ENCODE measurements at places on chromosomes 13 and 19.

DNA sequence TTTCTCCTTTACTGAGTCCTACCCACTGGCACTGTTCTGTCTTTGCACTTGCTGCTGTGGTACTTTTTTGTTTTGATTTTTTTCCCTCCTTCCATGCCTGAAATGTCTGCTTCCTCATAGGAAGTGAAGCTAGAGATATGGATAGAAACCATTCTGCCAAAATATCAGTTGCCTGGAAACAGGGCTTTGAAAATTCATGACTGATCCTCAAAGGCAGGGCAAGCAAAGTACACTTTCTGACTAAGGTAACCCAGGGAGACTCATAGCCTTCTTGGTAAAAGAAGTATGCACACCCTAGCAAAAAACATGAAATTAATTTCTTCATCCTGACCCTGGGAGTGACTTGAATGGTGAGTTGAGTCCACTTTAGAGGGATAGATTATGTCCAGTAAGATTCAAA lies 329.8 kb downstream of the MYO16 start:
- no peak for DNase-seq

DNA sequence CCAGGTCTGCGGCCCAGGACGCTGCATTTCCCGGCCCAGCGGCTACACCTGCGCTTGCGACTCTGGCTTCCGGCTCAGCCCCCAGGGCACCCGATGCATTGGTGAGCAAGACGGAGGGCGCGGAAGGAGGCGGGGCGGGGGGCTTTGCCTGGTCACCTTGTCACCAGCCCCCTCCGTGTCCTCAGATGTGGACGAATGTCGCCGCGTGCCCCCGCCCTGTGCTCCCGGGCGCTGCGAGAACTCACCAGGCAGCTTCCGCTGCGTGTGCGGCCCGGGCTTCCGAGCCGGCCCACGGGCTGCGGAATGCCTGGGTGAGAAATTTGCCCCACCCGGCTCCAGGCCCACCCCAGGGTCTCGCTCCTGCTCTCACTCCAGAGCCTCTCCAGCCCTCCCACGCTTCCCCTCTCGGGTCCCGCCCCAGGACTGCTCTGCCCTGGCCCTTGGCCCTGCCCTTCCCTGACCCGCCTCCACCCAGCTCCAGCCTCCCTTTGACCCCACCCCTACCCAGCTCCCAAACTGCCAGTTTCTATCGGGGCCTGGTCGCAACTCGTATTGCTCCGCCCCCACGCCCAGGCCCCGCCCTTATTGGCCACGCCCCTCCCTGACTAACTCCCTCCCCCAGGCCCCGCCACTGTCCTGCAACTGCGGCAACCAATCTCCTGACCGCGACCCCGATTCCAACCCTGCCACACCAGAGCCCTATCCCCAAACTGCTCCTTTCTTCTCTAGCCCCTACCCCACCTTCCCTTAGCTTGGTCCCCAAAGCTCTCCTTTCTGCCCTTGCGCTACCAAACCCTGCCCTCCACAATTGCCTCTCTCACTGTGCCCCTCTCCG lies 8.6 kb downstream of the LTBP4 start:
- DNase-seq, result peak; percentile 91

DNA sequence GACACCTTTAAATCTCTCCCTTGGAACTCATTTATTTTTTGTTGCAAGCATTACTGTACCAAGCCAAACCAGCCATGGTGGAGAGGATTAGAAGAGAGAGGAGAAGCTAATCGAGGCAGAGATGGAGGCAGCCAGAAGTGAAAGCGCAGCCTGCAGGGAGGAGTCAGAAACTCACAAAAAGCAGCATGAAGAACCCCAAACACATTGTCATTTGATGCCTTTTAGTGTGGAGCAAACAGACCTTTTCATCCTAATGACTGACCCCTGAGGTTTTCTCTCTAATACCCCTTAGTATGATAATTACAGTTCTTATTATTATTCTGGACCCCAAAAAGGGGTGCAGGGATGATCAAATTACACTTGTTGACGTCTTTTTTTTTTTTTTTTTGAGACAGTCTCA lies 62.5 kb downstream of the TNFRSF19 start:
- DNase-seq, result no peak

DNA sequence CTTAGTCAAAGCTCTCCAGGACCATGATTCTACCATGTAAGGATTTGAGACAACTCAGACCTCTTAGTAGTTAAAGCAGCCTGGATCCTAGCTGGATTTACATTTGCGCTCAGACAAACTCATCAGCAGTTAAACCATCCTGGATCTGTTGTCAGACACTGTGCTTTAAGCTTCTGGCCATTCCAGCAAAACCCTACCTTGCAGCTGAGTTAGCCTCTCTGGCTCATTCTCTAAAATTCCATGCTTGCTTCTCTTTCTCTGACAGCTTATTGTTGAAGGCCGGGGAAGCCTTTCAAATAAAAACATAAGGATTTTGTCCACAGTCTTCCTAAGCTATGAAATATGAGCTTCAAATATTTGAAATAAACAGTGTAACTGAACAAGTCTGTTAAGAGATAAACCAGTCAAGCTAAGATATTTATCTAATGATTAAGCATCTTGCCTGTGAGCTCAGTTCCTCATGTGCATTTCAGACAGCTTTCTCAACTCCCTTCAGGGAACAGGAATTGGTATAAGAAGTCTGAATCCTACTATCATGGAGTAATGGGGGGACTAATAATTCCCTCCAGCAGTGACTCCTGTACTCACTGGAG lies 89.3 kb downstream of the SLAIN1 start:
- no peak for DNase-seq

DNA sequence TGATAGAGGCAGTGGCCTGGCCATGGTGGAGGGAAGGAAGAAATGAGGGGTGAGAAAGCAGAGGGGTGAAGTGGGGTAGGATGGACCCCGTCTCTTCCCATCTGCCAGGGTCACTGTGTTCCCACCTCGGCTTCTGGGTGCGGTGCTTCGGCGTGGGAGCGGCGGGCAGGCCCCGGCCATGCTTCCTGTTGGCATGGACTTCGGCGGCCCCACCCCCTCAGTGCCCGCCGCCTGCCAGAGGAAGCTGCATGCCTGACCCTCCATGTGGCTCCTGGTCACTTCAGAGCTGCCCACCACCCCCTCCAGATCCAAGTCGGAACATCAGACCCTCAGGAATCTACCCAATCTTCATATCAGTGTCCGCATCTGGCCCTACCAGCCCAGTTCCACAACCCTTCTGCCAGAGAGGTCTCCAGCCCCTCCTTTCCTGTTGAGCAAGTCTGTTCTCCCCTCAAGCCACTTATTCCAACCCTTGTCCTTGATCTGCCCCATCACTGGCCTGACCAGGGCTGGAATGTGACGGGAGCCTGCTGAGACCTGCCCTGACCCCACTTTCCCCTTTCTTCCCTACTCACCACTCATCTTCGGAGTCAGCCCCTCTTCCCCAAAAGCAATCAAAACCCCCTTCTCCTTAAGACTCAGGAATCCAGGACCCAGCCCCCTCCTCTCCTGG lies 1.5 kb downstream of the KCNN4 start:
- DNase-seq, result no peak

DNA sequence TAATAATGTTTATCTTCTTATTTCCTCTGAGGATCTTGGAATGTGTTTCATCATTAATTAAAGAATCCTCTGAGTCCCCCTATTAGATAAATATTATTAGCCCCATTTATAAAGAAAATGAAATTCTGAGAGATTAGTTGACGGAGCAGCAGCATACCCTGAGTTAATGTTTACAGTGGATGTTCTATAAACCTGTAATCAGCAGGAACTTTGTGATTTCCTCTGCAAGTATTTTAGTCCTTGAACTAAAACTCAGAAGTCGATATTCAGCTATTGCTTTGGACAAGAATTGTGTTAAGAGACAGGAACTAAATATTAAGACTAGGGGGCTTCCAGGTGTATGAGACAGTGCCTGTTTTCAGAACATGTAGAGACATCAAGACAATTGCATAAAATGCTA lies 243.3 kb downstream of the DCT start:
- no peak for DNase-seq

DNA sequence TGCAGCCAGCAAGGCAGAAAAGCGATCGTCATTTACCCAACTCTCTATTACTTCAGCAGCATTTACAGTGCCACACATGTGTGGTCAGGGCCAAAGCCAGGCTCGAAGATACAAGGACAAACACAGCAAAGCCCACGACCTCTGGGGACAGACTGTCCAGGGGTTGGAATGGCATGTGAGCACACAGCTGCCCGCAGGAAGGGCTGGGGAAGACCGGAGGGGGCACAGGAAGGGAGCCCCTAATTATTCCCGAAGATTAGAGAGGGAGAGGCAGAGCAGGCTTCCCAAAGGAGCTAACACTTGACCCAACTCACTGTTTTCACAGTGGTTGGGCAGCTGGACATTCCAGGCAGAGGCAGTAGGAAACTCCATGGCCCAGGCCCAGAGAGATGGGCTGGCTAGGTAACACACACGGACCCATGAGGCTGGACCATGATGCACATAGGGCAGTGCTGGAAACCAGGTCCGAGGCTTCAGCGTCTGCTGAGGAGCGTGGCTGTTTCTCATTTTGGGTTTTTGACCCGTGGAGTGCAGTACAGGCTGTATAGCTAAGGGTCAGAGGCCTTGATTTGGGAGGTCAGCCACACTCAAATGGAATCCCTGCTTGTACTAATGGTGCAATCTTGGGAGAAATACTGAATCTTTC lies 179.8 kb downstream of the FOXO1 start:
- no peak for DNase-seq

GRCh38 chr13:99741960-99742359 lies 229.6 kb downstream of the ZIC5 start:
- no peak for DNase-seq

DNA sequence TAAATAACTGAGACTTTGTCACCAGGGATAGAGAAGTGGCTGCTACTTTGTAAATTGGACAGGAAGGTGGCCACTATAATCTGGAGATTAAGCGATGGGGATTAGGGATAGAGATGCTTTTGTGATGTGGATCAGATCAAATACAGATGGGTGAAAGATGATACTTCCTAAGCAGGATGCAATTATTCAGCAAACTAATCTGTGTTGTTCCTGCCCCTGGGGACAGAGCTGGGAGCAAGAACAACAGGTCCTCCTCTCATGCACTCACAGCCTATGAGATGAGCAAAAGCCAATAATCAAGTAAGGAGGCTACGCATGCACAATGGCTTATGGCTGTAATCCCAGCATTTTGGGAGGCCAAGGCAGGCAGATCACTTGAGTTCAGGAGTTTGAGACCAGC lies 4.6 kb downstream of the RGL3 start:
- DNase-seq, result no peak

GRCh38 chr19:32459204-32459865 lies 53.8 kb downstream of the DPY19L3 start:
- no peak for DNase-seq

DNA sequence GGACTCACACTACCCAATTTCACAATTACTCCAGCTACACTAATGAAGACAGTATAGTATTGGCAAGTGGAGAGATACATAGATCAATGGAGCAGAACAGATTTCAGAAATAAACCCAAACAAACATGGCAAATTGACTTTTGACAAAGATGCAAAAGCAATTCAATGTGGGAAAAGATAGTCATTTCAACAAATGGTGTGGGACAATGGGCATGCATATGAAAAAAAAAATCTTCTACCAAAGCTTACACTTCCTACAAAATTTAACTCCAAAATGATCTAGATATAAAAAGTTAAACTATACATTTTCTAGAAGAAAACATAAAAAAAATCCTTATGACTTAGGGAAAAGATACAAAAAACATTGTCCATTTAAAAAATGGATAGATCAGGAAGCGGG lies 2.7 kb upstream of the IGFL4 start:
- no peak for DNase-seq

GRCh38 chr19:38666663-38667511 lies 19.4 kb downstream of the ACTN4 start:
- DNase-seq, result no peak

GRCh38 chr19:47186446-47187334 lies 44.3 kb downstream of the BBC3 start:
- DNase-seq, result peak; percentile 87

DNA sequence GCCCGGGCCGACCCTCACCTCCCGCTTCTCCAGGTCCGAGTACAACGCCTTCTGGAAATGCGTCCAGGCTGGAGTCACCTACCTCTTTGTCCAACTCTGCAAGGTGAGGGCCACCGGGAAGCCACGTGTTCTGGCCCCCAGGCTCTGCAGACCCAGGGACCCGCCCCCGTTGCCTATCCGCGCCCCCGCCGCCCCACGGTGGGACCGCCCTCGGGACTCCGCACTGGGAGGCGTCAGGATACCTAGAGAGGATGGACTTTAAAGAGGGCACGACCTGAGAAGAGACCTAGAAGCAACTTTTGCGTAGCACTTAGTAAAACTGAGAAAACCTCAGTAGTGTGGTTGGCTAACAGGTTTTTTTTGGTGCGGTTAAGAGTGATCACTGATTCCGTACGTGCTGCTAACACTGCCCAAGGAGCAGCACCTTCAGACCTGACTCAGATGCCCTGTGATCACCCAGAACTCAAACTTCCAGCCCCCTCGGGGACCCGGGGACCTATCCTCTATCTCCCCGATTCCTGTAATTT lies 492 bp downstream of the TMEM147 start:
- peak; percentile 63 for DNase-seq

DNA sequence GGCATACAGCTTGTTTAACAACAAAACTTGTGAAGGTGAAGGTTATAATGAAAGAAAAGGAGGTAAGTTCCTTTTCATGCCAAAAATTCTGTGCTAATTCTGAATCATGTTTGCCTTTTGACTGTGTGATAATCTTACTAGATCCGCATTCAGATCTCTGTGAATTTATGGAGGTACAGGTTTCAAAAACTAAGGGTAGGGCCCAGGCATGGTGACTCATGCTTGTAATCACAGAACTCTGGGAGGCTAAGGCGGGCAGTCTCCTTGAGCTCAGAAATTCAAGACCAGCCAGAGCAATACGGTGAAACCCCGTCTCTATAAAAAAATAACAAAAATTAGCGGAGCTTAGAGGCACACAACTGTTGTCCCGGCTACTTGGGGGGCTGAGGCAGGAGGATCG lies 45.9 kb downstream of the PCDH9 start:
- no peak for DNase-seq

GRCh38 chr19:788686-788982 lies 8.6 kb upstream of the PTBP1 start:
- no peak for DNase-seq

- DNase-seq, result peak; percentile 31
Measured at GRCh38 chr19:43562698-43563241, 12.6 kb downstream of the XRCC1 start.
